Esophagus mucosa (tissue), 1 donor: ENCODE measurements at places on chromosomes 12 and 14.

DNA sequence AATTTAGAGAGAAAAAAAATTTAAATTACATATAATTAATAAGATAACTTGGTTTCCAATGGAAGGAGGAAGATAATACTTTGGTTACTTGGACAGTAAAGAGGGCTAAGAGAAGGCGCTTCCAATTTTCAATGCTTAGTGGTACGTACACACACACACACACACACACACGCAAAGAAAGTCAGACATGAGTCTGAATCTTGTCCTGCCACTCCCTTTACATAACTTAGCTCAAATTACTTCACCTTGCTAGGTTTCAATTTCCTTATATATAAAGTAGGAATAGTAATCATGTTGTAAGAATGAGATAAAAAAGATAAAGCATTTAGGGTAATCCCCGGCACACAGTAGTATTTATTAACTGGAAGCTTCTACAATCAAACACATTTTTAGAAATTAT is 39.7 kb upstream of the VCPKMT start:
- ATAC-seq, result no peak

DNA sequence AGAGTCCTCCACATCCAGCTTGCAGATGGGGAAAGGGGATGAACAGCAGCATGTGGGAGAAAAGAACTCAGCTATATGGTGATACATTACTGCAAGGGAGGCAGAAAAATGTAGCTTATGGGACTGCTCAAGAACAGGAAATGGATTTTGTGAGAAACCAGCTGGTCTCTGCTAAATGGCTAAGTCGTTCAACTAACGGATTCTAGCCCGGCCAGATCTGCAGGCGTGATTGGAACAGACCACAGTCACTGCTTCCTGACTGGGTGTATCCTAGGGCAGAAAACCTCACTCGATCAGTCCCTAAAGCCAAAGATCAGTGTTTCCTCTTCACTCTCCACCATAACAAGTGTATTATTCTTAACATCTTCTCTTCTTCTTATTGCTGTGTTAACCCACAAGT is 8.1 kb upstream of the PTGDR start:
- no peak for ATAC-seq

- no peak for ATAC-seq
These were observed 66.6 kb downstream of the RPS6KA5 start for GRCh38 chr14:90993792-90994191.

DNA sequence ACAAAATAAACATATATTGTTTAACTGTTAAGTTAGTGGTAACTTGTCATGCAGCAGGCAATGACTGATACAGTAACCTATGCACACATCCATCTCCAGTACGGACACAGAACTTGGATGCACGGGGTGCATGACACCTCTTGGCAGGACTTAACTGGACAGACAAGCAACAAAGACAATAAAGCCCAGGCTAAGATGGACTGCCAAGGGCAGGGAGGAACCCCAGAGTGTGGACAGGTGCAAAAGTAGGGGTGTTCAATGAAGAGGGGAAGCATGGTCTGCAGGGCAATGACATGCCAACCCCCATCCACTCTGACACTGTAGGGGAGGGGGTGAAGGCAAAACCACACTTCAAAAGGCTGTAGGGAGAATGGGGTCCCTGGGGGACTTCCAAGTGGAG is 11.7 kb downstream of the SSH1 start:
- no peak for ATAC-seq

DNA sequence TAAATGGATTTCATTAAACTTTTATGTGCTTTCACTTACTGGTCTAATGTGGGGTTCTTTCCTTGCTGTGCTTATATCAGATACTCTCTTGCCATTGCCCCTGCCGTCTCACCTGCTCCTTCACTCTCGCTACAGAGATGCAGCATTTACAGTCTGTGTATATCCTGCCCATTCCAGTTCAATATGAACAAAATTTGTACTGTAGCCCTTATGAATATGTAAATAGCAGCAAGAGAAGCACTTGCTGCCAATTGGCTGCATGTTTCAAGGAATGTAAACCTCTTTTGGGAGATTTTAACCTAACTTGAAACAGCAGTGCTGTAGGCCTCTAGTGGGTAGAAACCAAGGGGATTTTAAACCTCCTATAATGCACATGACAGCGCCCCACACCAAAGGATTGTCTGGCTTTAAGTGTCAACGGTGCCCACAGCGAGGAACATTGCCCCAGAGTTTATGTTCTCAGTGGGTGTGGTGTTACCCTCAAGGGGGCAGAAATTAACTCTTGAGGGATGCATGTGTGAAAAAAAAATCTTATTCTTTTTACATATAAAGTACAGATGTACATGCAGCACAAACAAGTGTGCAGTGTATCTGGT is 19.1 kb downstream of the PCNX1 start:
- no peak for ATAC-seq

GRCh38 chr12:56020423-56021184 is at the start of gene IKZF4:
Gene IKZF4, plus strand, starts transcription at chr12:56021043. Its CDS starts 451 bp downstream, at chr12:56021494.
- ATAC-seq, result peak; percentile 12

GRCh38 chr12:124852329-124852831 is 11.3 kb downstream of the SCARB1 start:
- peak; percentile 50 for ATAC-seq

GRCh38 chr12:761256-761655 is 8.9 kb downstream of the WNK1 start:
- ATAC-seq, result no peak

DNA sequence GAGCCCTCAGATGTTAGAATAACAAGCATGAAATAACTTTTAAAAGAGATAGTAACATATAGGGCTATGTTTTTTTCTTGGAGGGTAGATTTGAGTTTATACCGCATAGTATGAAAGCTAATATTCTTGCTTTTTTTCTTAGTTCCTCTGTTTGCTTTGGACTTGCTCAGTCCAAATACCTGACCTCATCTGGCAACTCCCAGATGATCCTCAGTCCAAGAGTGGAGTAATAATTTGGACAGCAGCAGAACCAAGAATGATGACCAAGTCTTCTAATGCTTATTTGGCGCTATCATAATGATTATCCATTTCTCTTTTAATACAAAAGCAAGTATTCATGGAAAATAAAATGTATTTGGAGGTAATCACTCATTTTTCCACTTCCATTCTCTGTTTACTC is 45.6 kb downstream of the GUCY2C start:
- no peak for ATAC-seq

- ATAC-seq, result peak; percentile 55
These were observed 62.3 kb upstream of the EGLN3 start for GRCh38 chr14:34012978-34013720.

DNA sequence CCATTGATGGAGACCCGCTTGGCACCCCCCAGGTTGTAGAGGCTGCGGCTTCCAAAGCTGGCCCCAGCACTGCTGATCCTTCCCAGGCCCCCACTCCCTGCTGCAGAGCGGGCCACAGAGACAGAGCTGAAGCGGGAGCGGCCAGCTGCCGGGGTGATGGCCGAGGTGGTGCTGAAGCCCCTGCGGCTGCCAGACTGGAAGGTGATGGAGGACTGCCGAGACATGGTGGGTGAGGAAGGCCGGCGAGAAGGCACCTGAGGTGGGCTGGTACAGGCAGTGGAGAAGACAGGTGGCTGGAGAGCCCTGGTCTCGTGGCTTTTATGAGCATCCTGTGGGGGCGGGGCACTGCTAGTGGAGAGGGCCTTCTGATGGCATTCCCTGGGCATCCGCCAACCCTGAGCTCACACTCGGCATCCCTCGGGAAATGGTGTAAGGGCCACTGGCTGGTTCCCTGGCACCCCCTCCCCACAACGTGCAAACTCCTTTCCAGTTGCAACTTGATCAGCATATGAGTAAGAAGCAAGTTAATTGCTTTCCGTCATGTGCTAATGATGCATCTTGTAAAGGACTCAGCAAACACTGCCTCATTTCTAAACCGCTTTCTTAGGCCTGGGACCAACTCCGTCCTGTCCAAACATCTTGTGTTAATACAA is at the start of gene KRT75:
Gene KRT75 (minus strand): TSS at position 291 of the 653 bp plus-strand sequence. CDS start 67 bp downstream, at position 224.
- ATAC-seq, result peak; percentile 33

GRCh38 chr12:561908-562593 is 101.2 kb downstream of the NINJ2 start:
- ATAC-seq, result peak; percentile 10

GRCh38 chr12:88726806-88727720 is 146.8 kb upstream of the KITLG start:
- no peak for ATAC-seq

GRCh38 chr14:75661499-75661814 is 411 bp downstream of the TTLL5 start:
- no peak for ATAC-seq

DNA sequence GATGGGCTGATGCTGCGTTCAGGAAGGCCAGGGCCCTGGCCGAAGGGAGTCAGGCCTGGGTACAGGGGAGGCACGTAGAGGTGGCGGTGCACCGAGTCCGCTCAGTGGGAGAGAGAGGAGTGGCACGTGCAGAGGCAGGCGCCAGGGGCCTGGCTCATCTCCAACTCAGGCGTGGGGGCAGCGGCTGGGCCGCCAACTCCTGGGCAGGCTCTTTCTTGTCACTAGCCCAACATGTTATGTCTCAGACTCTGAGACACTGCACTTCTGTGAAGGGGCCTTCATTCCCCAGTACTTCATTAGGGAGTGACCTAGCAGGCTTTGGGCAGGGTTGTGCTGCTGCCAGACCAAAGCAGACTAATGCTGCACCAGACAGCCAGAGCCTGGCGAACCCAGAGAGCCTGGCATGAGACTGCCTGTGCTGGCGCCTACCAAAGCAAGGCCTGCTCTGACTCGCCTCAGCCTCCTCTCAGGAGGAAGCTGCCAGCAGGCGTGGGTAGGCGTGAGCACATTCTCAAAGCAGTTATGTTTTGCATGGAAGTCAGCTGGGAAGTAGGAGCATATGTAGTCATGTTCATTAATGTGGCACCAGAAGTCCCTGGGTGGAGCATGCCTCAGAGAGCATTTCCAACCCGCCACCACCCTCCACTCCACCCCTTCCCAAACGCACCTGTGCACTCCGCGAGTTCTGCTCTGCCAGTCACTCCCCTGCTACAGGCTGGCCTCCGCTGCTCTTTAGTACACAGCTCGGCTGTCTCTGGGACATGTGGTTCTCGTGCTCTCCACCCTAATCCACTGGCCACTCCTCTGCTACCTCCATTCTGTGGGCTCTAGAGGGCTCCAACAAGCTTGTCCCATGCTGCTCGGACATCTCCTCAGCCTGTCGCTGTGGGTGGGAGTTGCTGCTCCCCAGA is 9.7 kb downstream of the CKB start:
- peak; percentile 92 for ATAC-seq

DNA sequence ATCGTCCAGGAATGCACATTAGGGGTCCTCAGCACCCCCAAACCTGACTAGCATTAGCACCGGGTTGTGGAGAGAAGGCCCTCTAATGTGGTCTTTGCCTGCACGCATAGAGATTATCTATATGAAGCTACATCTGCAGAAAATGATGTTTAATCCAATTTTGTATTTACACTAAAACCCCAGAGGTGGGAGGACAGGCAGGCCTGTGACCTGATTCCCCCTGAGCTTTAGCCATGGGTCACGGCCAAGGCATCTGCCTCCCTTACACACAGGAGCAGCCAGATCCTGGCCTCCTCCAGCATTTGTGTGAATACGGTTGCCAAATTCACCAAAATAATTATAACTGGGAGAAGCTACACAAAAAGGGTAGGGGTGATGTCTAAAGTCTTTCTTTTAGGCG is 7.0 kb downstream of the APOLD1 start:
- no peak for ATAC-seq

GRCh38 chr14:53501361-53502211 is 348.5 kb upstream of the DDHD1 start:
- ATAC-seq, result no peak

DNA sequence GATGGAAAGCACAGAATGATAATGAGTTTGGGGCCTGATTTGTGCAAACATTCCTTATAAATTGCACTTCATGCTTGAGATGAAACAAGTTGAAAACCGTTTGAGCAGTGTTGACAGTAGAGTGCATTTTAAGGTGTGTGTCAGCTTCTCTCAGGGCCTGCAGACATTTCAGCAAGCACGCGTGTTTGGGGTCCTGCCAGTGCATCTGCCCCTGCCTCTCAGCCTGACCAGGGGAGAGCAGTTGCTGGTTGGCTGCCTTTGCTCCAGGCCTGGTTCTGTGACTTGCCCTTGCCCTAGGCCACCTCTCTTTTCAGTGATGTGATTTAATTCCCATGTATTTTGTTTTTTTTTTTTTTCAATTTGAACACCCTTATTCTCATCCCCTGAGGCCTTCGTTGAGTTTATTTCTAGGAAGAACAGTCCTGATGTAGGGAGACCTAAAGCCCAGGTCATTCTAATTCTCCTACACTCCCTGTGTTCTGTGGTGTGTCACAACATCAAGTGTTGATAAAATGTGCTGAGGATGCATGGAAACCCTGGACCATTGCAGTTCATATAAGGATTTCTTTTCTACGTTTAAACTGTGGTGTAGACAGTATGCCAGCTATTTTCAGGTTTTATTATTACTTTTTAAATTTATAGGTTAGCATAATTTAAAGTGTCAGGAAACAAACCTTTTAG is 40.1 kb upstream of the AMN start:
- no peak for ATAC-seq

DNA sequence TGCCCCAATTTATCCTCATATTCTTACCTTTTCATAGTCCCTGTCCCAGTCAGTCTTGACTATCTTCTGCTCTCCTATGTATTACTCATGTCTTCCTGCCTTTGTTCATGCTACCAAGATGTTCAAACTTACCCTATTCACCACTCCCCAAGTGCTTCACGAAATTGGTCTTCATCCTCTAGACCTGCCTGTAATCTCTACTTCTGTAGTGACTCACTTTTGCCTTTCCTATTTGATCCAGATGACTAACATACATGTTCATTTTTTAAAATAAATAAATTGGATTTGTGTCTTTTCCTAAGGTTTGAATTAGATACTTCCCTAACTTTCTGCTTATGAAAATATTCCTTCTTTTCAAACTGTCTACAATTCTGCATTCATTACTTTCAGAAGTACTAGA is 107.7 kb upstream of the PPM1H start:
- no peak for ATAC-seq

DNA sequence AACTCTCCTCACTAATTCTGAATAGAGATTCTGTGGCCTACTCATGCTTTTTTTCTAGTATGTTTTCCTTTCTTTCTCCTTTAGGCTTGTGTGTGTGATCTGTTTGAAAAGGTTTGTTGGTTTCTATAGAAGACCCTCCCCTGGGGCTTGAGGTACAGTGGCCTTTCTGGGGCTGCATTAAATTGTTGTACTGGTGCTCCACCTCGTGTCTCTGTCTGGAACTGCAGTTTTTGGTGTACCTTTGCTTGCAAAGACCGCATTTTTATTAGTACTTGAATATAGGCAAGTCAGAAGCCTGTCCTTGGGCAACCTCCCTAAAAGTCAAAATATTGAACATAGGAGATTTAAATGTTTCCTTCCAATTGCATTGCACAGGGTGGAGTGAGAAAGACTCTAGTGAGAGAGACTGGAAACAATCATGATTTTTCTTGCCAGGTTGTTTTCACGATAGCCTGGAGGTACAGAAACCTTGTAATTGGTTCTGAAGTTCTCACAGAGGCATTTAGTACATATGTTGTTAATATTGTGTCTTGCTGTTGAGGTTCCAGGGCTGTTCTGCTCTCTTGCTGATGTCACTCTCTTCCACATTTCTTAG is 39.0 kb downstream of the SLCO1B1 start:
- no peak for ATAC-seq

DNA sequence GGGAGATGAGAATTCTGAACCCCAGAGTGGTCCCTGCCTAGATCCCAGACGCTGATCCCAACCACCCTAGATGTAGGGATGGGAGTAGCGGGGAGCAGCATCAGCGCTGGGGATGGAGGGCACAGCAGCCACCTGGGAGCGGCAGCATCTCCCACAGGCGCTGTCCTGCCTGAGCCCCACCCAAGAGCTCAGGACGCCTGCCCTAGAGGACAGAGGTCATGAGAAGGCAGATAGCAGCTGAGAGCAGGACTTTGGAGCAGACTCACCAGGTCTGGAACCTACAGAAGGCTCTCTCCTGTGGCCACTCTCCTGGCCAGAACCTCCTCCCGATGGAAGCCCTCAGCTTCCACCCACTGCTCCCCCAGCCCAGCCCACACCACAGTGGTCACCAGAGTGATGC is 7.2 kb downstream of the CCDC85C start:
- ATAC-seq, result no peak
